ENCODE measurements at places on chromosomes 7 and 10.

DNA sequence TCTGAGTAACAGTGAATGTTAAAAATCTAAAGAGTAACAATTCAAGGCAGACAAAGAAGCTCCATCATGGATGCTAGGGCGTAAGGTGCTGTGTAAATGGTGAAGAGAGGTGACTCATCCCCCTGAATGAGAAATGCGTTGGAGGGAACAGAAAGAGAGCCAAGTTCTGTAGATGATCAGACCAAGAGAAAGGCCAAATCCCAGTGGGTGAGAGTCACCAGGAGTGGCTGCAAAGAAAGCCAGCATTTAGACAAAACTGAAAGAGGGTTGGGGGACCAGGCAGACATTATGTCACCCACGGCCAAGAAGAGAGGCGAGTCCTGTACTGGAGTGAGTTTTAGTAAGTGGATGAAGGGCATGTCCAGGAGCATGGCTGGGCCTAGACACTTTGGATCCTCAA lies 153.1 kb downstream of the TRIL start:
- no peak for DNase-seq

DNA sequence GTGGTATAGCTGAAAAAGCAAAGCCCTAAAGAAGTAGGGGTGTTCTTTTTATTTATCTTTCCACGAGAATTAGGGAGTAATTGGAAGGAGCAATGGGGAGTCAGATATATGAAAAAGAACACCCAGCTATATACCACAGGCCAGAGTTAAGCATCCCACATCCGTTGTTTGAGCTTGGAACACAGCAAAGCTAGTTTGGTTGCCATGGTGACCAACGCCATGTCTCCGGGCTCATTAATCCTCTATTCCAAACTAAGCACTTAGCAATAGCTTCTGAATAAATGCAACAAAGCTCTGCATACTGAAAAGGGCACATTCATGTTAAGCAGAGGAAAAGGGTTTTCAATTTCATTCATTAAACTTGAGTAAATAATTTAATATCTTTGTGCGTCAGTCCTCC lies 23.5 kb downstream of the ASB4 start:
- no peak for DNase-seq

DNA sequence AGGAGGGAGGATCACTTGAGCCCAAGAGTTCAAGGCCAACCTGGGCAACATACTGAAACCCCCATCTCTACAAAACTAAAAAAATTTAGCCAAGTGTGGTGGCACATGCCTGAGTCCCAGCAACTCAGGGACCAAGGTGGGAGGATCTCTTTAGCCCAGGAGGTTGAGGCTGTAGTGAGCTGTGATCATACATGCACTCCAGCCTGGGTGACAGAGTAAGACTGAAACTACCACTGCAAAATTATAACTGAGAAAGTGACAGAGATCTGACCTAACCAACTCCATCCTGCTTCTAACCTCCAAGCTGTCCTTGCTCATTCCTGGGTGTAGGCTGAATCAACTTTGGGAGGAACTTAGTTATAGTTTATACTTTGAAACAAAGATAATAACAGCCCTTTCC lies 59.4 kb downstream of the HTR7 start:
- DNase-seq: no peak

DNA sequence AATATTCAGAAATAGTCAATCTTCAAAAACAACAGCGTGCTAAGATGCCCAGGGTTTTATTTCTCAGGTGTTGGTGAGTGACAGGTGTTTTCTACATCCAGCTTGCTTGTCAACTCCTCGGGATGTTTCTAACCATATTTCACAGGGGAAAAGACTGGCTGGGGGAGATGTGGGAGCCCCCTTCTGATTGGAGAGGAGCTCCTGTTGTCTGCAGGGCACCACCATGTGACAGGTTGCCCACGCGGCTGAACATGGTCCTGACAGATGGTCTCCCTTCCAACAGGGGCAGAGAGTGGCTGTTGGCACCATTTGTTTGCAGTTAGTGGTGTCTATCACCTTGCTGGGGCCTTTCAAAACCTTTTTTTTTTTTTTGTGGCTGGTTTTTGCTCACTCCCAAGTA lies 16.5 kb upstream of the GPR26 start:
- DNase-seq: no peak

- DNase-seq: no peak
These were observed 123.0 kb downstream of the CDK14 start for GRCh38 chr7:90719155-90719554.

DNA sequence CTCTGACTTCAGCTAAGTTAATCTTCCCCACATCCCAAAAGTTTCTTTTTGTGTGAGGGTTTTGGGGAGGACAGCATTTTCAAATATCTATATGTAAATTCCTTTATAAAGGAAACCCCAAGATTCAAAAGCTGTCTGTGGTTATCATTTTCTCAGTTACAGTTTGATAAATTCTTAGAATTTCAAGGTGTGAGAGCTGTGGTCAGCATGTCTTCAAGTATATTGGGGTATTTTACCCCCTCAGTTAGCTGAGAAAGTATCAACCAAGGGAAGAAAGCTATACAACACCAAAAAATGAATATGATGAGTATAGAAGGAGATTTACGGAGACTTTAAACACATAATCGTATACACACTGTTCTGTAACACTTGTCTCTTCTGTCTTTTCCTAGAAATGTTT lies 109.2 kb downstream of the SND1 start:
- DNase-seq: no peak

DNA sequence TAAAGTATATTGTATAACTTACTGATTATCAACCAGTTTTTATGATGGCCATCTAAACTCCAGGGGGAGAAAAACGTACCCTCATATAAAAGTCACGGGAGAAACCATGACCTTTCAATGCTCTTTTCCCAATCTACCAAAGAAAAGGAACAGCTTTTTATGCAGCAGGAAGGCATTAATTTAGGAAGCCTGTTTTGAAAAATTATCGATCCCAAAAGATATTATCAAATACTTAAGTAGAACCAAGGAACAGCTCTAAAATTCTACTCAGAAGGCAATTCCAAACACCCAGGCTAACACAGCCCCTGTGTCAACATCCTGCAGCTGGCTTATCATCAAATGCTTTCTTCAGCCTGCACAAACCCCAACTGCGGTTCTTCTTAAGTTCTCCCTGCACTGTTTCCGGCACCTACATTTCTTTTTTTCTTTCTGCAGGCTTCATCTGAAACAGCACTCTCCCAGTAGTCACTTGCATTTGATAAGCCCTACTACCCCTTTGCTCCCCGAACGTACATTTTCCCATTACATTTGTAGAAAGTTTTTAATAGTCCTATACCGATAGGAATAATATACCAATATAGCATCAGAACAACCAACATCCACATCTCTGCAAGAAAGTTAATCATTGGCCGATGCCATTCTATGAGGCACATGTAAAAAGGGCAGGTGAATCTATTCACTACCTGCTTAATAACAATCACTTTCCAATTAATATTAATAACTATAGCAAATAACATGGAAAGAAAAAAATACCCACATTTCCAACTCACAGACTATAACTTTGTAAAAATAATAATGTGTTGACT lies 47.9 kb downstream of the PIP4K2A start:
- peak; percentile 77 for DNase-seq

DNA sequence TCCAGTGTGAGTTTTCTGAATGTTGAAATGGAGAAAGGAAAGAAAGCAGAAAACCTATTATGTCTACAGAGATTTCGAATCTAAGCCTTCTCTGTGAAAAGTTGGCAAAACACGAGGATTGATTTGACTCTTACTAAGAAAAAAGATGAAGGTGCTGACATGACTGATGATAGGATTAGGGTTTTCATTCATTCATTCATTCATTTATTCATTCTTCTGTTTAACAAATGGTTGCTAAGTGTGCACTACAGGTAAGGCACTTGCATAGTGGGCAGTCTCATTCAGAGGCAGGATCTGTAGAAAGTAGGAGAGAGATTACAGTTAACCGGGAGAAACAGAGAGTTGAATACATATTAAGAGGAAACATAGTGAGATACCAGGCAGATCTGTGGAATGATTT lies 137.1 kb downstream of the ZNF365 start:
- no peak for DNase-seq

DNA sequence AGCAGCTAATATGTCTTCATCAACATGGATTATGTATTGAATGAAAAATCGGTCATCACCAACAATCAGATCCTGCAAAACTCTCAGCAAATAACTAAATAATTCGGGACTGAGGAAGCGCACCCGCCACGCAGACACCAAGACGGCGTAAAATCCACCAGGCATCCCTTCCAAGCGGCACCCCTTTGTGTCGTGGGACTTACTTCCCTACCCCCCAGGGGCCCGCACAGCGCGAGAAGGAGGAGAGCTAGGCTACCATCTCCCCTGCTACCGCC lies 721 bp downstream of the ARL3 start:
- no peak for DNase-seq

DNA sequence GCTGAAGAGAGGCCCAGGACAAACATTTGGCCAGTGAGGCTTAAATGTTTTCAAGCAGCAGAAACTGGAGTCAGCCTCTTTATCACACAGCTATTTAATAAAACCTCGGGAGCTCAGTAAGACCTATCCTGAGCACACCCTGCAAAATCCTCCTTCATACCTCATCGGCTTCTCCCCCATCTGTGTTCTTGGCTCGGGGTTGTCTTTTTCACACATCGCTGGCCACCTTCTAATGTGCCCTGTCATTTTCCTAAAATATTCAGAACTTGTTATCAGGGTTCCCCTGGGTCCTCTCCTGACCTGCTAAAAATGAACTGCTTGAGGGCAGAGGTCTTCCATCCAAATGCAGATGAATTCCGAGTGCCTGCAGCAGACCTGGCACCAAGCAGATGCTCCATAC lies 310.3 kb upstream of the AKR1E2 start:
- no peak for DNase-seq

GRCh38 chr10:19169684-19170083 lies 121.1 kb downstream of the MALRD1 start:
- no peak for DNase-seq

DNA sequence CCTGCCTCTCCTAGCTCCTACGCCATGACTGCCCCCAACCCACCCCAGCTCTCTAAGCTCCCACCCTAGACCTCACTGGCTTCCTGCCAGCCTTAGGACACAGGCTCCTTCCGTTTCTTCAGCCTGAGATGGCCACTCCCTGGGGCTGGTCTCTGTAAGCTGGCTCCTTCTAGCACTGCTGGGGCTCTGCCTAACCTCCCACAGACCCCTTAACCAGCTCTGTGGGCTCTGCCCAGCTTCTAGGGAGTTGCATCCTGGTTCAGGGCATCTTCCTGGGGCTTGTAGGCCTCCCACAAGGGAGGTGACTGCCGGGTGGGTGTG lies 478.6 kb upstream of the KLF6 start:
- DNase-seq: no peak

- no peak for DNase-seq
These were observed 76.5 kb downstream of the CHST15 start for GRCh38 chr10:124016804-124017375.
